ENCODE measurements at places on chromosomes 3 and 15.
A peak's percentile ranks its signal among the peaks of the same experiment; 100 is the strongest.

GRCh38 chr15:64635499-64636495 is 139.6 kb downstream of the RBPMS2 start:
- DNase-seq: peak; percentile 65

GRCh38 chr3:32181365-32181764 is 57.1 kb upstream of the CMTM8 start:
- DNase-seq: no peak

GRCh38 chr3:137409584-137409983 is 354.5 kb upstream of the SOX14 start:
- DNase-seq: no peak

DNA sequence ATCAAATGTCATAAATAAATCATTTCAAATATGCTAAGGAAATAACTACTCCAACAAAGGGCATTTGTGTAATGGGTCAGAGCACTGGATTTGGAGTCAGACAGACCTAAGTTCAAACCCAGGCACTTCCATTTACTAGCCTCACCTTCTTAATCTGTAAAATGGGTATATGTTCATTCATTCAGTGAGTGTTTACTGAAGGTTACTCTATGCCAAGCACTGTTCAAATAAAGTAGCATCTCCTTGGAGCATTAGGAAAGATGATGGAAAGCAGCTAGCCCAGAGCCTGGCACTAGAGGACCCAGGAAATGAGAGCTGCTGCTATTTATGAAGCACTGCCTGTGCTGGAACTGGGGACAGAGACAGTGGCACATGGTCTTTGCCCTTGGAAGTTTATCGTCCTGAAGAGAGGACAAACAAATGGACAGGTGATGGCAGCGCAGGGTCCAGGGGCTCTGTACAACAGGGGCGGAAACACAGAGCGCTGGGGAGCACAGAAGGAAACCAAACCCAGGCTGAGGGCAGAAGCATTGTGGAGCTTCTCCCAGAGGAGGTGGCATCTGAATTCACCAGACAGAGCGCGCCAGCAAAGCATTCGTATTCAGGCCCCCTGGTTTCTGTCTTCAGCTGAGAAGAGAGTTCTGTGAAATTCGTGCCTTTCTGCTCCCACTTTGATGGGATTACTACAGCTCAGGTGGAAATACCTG is 19.0 kb downstream of the TM4SF4 start:
- no peak for DNase-seq

- DNase-seq: no peak
These were observed 33.6 kb downstream of the HEG1 start for GRCh38 chr3:125022206-125022605.

DNA sequence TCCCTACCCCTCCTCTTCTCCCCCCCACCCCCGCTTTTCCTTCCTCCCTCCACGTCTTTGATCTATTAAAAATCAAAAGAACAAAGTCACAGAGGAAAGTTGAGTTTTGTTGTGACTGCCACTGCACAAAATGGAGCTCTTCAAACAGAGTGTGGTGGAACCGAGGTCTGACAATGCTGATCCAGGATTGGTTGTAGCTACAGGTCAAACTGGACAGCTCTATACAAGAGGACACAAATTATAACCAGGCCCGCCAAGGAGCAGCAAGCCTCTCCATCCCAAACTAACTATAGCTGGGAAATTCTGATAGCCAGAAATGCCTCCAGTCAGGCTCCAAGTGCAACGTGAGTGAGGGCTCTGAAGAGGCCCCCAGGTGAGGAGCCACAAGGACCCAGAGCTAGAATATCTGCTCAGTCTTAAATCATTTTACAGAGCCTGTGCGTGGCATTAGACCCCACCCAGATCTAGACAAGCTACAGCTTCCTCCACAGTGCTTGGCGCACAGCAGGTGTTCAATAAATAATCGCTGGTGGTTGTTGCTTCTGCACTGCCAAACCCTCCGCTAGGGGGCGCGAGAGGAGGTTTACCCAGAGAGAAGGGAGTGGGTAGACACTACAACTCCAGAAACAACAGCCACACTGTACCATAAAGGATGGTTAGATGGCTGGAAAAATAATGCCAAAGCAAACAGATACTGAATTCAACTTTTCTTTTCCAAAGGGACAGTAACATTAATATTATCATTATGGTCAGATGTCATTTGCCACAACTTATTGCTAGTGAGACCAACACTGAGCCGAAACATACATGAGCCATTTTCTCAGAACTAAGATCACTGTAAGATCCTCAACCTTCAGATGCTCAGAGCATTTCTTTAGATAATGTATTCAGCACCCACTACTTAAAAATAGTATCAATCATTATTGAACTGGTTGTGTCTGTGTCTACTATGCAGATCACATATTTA is 44.6 kb downstream of the ZIC4 start:
- peak; percentile 78 for DNase-seq

DNA sequence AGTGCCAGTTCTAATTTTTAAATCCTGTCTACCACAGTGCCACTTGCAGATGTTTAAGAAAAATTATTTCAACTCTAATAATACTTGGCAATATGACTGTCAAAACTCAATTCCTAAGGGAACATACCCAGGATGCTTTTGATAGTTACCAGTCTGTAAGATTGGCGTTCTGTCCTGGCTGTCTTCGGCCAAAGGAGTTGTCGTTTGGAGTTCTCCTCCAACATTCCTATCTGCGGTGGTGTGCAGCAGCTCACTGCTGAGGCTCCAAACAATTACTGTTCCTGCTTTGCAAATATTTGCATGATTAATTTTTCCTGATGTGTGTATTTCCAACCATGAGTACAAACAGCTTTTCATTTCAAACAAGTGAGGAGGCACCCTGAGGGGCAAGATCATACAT is 330.8 kb upstream of the DPH6 start:
- no peak for DNase-seq

DNA sequence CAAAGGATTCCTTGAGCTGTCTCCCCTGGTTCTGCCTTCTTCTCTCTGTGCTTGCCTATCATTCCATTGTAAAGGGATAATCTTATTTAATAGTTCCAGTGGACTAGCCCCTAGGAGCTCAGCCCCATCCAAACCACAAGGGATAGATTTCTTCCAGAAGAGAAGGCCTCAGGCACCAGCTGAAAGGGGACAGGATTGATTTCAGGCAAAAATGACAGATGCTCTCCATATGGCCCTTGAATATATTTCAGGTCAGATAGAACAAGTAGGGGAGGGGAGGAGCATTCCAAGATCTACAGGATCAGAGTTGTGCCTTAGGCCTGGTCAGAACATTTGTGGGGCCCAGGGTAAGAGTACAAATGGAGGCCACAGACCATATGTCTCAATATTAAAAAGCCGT is 85.3 kb downstream of the RPLP1 start:
- DNase-seq: no peak

GRCh38 chr3:30894521-30895251 is at the start of gene GADL1:
Gene GADL1, minus strand, starts transcription at chr3:30894661. Its CDS starts 47 bp downstream, at chr3:30894614.
- no peak for DNase-seq

DNA sequence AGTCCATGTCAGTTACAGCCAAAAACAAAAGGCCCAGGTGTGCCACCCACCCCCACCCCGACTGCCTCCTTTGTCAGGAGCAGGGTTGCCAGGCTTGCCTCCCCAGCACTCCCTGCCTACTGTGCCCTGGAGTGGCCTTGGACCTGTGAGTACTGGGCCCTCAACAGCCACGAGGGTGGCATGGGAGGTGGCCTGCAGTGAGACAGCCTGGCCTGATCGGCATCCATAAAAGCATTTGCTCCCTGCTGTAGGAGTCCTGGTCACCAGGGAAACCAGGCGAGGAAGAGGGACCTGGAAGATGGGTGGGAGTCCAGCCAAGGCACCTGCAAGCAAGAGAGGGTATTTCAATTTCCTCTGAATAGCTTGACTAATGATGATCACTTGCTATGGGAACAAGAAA is 56.4 kb upstream of the KCNMB2 start:
- DNase-seq: no peak

Measured in OCI-M1 (cell line).